ENCODE measurements at places on chromosomes 16 and 17.
A peak's percentile ranks its signal among the peaks of the same experiment; 100 is the strongest.

DNA sequence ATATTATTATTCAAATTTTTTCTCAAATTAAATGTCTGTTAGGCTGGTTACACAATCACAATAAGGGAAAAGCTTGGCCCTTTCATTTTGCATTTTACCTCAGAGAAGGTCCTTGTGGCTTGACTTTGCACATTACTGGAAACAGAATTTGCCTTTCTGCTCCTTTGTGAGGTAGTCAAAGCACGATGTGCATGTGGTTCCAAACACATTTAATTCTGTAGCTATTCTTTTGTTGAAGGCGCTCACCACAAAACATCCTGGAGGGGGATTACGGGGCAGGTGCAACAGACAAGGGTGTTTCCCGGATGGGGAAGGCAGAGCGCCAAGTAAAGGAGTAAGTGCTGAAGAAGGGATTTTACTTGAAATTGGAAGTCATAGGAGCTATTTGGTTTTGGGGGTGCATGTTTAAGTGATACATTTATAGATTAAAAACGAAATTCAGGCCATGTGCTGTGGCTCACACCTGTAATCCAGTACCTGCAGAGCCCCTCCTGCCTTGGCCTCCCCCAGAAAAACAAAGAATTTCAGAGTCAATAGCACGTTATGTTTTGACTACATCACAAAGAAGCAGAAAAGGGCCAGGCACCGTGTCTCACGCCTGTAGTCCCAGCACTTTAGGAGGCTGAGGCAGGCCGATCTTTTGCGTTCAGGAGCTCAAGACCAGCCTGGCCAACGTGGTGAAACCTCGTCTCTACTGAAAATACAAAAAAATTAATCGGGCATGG, 31.2 kb upstream of the TENT4B start:
- DNase-seq: no peak

DNA sequence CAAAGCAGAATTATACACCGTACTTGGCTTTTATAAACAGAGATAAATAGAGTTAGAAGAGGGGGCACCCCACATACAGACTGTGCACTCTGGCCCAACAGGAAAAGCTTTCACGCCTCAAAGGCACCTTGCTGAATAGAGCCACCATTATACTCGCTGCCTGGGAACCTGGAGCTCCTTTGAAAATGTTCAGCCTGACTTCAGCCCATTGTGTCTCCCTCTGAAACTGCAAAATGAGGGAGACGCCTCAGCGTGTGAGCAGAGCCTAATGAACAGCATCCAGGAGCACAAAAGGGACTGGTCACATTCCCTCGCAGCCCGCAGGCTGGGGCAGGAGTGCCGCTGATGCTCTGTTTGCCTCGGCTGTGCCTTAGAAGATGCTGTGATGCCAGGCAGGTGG, 46.3 kb downstream of the ABCC12 start:
- DNase-seq: no peak

DNA sequence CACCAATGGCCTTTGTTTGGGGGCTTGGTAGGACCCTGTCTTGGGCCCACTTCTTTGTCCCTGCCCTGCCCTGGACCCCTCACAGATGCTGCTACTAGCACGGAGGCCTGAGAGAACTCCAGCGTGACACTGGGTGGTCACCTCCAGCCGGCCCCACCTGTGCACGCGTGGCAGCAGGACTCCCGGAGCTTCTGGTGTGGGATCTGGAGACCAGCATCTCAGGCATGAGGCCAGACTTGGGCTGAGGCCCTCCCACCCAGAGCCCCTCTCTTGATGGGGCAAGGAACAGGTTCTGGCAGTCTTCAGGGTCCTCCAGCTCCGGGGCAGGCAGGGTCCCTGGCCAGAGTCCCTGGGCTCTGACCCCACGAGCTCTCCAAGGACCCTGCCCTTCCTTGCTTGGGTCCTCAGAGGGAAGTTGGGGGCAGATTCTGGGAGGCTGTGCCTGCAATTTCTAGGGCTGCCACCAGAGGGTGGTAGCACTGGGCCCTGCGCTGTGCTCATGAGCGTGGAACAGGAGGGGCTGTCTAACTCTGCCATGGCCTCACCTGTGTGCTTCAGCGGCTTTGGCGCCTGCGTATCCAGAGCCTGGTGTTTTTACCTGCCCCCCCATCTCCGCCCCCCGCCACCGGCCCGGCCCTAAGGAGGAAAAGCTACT, 3.1 kb upstream of the BAIAP3 start:
- no peak for DNase-seq

DNA sequence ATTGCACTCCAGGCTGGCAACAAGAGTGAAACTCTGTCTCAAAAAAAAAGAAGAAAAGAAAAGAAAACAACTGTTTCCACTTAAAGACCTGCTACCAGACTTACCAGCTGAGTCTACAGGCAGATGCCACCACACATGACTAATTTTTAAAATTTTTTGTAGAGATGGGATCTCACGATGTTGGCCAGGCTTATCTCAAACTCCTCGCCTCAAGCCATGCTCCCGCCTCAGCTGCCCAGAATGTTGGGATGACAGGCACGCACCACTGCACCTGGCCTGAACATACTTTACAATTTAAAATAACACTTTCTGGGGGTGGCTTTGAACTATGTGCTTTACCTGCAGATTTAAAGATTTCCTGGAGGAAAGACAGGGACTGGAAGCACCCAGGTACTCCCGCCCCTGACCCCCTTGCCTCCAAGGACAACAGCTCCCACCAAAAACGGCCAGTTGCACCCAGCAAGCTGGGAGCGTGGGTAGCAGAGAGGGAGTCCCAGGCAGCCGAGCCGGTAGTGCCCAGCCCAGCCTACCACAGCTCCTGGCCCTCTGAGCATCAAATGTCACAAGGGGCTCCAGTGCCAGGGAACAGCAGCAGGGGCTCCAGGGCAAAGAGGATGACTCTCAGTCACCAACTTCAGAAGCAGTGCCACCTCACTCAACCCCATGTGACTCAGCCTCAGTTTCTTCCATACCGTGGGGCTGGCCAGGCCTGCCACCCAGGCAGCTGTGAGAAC, 262.9 kb downstream of the PARN start:
- no peak for DNase-seq

DNA sequence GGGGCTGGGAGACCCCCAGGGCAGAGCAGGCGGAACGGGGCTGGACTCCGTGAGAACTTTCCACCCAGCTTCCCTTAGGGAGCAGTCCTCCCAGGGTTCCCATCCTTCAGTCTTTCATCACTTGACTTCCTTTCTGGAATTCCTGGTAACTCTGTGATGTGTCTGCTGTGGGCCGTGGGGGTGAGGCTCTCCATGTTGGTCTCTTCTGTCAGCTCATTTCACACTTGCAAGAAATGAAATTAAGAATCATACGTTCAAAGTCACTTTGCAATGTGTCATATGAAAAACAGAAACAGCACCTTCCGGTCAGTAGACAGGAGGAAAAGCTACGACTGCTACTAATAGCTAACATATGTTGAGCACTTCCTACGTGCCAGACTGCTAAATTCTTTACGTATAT, 5.4 kb upstream of the BBS2 start:
- no peak for DNase-seq

- no peak for DNase-seq
These were observed 295.0 kb downstream of the CEP112 start for GRCh38 chr17:65896889-65897288.

DNA sequence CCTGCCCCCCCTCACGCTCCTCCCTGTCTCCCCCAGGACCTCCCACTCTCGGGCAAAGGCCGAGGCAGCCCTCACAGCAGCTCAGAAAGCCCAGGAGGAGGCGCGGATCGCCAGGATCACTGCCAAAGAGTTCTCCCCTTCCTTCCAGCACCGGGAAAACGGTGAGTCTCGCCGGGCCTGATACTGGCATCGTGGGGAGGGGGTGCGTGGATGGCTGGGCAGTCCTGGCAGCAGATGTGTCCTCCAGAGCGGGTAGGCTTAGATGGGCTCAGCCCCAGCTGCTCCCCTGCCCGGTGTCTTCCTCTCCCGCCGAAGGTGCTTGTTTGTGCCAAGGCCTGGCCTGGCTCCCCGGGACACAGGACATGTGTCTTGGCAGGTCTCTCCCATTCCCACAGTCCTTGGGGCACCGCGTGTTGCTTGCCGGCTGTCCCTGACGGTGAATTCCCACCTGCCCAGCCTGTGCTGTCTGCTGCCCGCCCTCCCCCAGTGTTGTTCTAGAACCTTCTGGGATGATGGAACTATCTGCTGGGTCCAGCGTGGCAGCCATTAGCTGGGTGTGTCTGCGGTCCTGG, 81.6 kb downstream of the KLHDC4 start:
- no peak for DNase-seq

DNA sequence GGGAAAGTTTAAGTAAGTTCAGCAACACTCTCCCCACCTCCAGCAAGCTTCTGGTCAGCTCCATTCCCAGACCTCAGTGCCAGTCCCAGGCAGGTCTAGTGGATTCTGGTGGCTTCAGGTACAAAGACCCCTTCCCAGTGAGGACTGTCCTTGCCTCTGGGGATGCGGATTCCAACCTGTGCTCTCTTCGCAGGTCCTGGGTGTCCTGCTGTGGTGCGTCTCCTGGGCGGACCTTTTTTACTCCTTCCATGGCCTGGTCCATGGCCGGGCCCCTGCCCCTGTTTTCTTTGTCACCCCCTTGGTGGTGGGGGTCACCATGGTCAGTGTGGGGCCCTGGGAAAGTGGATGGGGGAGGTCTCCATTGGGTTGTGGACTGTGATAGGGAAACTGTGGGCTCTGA, 21.8 kb downstream of the ABCC3 start:
- DNase-seq: no peak

DNA sequence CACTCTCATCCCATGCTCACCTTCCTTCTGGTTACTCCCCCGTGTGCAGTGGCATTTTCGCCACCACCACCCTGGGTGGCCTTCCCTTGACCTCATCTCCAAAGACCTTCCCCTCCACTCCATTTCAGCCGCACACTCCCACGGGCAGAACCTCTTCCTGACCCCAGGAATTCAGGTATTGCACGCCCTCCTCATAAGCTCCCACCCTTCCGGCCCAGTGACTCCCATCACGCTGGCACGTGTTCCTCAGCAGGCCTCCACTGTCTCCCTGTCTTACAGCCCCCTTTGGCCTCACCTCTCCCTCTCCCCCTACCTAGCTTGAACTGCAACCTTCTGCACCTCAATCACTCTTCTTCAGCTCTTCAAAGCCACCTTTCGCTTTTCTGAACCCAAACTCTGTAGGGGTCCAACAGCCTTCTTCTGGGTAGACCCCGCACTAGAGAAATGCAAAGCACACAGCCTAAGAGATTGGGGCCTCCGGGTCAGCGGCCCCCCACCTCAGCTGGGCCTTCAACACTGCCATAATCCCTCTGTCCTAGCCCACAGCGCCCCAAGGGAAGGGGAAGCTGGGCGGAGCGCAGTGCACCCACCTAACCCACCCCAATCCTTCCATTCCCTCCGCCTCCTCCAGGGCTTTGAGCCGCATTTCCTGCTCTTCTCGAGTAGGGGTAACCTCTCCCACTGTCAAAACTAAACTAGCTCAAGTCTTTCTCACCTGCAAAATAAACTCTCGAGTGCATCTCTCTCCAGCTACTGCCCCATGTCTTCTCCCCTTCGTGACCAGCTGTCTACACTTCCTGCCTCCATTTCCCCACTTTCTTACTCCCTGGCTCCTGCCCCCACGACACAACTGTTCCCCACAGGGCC, 1.7 kb upstream of the TMEM97 start:
- no peak for DNase-seq

- no peak for DNase-seq
These were observed 36.3 kb upstream of the CDH1 start for GRCh38 chr16:68700831-68701230.

GRCh38 chr17:62902531-62903220, 63.4 kb upstream of the TANC2 start:
- no peak for DNase-seq

- no peak for DNase-seq
These were observed 22.2 kb upstream of the WSCD1 start for GRCh38 chr17:6047966-6048365.

- no peak for DNase-seq
These were observed 101.4 kb downstream of the CACNG3 start for GRCh38 chr16:24357511-24357910.

DNA sequence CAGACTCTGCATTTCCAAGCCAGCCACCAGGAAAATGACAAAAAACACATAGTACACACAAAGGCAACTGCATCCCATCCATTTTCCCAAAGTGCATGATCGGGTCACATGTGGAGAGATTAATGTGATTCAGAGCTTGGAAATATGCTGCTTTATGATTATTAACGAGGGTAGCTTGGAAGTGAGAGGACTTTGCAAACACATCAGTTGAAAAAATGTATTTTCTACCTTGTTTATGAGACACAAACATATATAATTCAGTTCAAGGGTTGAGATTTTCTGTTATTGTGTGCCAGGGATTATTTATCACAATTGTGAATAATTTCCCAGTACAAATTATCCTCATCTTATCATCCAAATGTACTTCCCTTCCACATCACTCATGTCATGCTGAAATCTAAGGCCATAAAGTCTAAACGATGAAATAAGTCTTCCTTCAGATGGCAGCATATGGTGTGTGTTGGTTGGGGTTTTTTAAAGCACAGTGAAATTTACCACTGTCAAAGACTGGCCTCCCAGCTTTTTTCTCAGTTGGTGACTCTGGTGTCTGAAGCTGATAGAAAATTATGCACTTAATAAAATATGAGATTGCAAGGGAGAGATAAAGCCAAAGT, 104.7 kb upstream of the ADAMTS18 start:
- DNase-seq: no peak

DNA sequence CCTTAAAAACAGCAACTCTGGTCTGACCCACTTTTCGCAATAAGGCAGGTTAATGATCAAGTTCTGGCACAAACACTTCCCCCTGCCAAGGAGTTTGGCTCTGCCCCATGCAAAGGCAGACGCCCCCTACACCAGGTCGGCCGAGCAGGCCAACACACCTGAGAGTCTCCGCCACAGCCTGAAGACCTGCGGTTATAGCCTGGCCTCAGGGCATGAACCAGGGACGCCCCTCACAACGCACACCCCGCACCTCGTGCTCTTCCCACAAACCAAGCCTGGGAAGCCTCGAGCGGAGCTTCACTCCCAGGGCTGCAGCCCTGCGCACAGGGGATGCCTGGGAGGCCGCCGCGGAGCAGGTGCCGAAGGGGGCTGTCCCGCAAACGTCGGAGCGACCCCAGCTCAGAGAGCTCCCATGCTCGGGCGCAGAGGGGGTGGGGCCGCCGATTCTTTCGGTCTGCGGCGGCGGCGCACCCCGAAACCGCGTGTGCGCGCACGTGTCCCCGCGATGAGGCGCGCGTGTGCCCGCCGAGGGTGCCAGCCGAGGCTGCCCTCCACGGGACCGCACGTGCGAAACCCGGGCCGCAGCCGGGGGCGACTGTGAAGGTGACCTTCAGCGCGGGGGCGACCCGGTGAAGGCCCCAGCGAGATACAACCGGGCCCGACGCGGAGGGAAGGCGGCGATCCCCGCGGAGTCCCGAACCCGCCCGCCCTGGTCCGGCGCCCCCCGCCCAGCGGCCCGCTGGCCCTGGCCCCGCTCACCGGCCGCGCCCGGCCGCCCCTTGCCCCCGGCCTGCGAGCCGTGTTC, 559 bp downstream of the CLUH start:
- peak; percentile 32 for DNase-seq

- no peak for DNase-seq
These were observed 159.6 kb downstream of the HAPSTR1 start for GRCh38 chr16:9251026-9251425.

DNA sequence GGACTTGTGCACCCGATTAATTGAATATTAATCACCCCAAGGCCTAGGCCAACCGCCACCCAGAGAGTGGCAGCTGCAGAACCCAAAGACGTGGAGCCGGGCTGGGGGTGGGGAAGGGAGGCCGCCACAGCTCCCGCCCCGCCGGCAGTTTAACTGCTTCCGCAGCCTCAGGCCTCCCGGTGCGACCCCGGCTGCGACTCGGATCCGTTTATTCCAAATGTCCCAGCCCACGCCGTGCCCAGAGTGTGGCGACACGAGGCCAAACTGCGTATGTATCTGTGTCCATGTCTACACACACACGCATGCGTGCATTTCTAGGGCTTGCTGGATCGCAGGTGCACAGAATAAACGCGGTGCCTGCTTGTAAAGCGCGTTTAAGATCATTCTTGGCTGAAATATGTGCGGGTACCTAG, 802 bp upstream of the TOB1 start:
- DNase-seq: no peak

Data from stimulated activated CD4-positive, alpha-beta T cell treated with anti-CD3 and anti-CD28 coated beads, Interleukin-1b, Interleukin-23, amount 100 ng/mL, for 1 hour (primary cell).